ENCODE measurements at places on chromosomes 12 and 14.

DNA sequence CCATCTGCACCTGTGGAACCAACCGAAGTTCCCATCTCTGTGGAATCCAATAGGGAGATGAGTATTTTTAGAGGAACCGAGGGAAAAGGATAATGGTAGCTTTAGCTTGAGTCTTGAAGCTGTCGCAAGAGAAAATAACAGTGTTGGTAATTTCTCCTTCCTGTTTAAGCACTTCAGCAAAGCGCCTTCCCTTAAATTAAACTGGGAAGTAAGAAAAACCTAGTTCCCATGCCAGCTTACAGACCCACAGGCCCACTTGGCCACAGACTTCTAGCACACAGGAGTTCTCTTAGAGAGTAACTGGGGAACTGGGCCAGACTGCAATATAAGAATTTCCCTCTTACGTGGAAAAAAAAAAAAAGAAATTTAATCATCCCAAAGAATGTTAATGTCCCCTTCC lies 223.8 kb downstream of the EFCAB11 start:
- DNase-seq, result no peak

GRCh38 chr14:94123296-94123695 lies 6.1 kb downstream of the IFI27L2 start:
- DNase-seq, result no peak

DNA sequence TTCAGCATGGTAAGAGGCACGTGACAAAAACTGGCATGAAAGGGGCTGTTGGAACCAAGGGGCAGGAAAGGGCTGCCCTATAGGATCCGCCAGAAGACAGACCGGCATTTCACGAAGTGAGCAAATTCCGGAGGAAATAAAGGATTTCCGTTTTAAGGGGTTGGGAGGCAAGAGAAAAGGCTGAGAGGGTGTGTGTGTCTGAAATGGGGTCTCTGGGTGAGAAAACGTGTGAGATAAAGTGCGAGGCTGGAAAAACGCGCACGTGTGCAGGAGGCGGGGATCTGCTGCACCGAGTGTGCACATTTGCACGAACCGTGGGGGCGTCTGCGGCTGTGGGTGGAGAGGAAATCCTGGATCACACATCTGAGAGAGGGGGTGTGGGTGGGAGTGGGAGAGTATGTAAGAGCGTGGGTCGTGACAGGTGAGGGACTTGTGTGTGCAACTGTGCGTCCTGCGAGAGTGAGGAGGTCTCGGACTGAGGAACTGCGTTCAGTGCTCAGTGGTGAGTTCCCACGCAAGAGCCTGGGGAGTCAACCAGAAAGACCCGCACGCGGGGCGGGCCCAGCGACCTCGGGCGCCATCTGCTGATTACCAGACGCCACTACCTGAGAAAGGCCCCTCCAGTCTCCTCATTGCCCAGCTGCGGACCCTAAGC lies 37.0 kb upstream of the P2RX7 start:
- peak; percentile 82 for DNase-seq

DNA sequence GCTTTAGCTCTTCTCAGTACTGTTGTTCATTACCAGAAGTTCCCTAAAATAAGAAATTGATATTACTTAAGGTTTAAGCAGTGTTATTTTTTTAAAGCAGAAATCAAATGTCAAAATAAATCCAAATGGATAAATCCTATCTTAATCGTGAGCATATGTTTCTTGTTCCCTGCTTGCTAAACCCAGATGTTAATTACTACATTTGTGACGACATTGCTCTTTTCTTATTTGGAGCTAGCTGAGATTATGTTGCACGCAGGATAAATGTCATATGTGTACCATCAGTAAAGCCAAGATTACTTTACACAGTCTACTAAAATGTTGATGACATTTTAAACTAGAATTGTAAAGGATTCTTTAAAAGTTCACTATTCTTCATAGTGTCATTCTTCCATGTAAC lies 157.5 kb downstream of the PLCZ1 start:
- no peak for DNase-seq

DNA sequence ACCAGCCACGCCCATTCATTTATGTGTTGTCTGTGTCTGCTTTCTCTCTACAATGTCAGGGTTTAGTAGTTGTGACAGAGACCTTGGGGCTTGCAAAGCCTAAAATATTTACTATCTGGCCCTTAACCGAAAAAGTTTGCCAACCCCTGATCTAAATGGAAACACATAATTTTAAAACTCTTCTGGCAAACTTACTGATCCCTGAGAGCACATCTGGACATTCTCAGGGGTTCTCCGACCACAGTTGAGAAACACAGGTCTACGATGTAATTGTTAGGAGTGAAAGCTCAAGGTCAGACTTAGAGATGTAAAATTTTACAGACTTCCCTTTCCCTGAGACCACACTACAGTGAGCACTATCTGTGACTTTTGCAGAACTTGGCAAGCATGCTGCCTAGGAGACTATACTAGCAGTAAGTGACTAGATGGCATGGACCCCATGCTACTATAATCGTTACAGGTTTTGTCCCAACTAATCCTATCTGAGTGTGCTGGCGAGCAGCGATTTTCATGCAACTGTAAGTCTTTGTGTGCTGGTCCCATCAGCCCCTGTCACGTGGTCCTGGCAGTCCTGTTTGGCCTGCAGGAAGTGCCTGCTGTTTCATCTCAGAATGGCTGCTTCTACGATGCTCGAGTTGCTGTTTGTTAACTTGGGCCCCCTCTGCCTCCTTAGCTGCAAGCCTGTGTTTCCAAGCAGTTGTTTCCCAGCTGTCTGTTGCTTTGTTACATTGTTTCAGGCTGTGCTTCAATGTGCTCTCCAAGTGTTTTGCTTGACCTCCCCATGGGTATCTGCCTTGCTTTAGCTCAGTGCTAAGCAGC lies 21.6 kb downstream of the TMTC2 start:
- DNase-seq, result no peak

- no peak for DNase-seq
Measured at GRCh38 chr14:99064262-99064954, 207.6 kb downstream of the BCL11B start.

DNA sequence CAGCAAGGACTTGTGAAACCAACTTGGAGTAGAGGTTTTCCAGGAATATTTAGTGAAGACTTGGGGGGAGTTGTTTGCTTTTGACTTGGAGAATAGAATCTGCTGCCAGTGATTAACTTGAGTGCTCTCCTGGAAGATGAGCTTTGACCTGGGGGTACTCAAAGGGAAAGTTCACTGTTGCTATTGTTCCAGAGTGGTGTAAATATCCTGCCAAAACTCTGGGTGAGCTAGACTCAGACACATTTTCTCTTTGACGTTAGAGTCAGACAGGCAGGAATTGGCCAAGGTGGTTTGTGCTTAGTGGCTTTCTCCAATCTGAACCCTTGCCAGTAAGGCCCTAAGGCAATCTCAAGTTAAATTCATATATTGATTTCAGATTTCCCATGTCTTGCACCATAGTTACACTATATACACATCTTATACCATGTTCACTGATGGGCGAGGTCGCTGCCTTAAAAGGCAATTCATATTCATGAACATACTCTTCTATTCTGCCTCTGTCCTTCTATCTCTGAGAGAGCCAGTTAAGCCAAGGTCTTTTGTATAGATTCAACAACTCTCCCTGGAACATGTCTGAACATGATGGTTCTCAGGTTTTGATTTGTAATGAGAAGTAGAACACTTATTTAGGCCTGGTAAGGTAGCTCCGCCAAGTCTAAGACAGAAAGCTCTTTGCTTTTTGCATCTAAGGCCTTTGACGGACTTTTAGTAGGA lies 204.6 kb upstream of the SLC38A2 start:
- no peak for DNase-seq

DNA sequence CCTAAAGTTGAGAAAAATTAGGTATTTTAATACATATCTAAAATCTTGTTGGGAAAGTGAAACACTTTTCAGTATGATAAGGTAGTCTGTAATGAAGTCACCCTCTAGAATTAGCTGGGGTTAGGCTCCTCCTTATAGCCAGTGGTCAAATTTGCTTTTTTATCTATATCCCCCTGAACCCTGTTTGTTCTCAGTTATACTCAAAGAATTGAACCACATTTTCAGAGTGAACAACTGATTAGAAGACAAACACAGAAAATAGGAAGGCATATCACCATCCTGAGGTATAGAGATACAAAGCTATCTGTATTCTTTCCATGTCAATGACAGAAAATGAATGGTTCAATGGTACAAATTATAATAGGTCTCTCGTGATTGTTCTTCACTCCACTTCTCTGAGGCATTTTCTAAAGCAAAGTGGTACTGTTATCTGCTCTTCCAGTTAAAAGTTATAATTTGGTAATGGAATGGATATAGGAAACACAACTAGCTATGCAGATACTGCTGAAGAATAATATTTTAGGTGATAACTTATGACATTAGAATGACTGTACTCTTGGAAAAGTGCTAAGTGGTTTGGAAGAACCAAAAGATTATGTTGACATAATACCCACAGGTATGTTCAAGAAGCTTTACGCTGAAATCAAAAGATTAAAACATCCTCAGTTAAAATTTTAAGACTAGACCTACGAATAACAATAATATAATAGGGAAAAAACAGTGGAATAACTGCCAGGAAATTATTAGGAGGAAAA lies 27.6 kb downstream of the WASHC3 start:
- DNase-seq, result no peak
